ENCODE measurements at places on chromosomes 7 and 10.

DNA sequence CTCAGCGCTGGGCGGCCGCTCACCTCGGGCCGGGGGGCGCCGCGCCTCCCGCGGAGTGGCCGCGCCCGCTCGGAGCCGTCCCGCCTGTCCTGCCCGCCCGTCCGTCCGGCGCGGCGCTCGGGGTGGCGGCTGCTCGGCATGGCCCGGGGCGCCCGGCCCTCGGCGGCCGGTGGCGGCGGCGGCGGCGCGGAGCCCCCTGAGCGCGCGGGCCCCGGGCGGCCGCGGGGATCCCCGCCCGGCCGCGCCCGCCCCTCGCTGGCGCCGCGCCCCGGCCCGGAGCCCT is 338 bp downstream of the SDK1 start:
- DNase-seq = no peak

DNA sequence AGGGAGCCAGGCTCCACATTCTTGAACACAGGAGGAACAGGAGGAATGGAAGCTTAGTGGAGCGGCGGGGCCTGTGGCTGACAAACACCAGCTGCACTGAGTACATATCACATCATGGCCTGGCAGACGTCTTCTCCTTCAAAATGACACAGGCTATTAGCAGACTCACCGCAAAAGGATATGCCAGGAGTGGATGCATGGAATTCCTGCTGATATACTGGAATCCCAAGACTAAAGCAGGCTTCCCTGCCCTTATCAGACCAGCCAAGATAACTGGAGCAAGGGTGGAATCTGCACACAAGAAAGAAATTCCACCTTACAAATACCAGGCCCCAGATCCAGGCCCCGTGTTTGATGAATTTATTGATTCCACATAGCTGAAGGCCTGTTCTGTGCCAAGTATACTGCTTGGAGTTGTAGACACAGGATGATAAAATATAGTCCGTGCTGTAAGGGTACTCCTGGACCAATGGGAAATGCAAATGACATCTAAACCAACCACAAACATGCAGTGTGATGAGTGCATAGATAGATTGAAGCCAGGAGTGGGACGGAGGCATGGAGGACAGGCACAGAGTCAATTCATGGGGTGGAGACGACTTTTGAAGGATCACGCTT is 480.5 kb upstream of the ZMIZ1 start:
- no peak for DNase-seq

- DNase-seq = no peak
These were observed 93.8 kb downstream of the PRTFDC1 start for GRCh38 chr10:24858288-24859270.

DNA sequence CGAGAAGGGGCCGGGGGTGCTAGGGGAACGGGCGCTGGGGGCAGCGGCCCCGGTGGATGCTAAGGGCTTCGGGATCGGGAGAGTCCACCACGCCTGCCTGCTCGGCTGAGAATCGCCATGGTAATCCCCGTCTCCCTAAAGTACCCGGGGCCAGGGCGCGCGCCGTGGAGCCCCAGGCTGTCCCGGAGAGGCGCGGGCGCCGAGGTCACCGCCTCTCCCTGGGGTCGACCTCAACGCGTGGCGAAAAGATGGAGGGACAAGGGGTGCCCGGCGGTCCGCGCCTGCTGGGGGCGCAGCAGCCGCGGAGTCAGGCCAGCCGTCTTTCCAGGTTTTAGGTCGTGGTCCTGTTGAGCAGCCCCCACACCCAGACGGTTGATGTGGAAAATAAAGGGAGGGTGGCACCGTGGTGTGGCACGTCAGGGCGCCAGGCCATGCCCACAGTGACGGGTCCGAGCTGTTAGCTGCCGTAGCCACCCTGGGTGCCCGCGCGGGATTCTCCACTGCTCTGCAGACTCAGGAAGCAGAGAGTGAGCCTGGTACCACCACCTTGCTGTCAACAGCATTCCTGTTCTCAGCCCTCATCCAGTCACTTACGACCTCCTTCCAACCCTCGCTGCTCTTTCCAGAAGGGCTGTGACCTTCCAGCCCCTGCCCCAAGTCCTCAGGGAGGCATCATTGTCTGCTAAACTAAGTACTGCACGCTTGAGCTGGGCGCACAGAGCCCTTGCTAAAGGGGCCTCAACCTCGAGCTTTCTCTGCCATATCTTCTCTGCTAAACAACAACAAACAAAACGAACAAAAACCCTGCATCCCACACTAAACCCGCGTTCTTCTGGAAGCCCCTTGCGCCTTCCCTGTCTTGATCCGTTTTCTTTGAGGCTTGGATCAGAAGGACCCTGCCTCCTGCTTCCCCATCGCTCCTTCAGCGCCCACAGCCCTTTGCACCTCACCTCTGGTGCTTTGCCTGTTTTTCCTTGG is 666 bp downstream of the SMKR1 start:
- DNase-seq = no peak

DNA sequence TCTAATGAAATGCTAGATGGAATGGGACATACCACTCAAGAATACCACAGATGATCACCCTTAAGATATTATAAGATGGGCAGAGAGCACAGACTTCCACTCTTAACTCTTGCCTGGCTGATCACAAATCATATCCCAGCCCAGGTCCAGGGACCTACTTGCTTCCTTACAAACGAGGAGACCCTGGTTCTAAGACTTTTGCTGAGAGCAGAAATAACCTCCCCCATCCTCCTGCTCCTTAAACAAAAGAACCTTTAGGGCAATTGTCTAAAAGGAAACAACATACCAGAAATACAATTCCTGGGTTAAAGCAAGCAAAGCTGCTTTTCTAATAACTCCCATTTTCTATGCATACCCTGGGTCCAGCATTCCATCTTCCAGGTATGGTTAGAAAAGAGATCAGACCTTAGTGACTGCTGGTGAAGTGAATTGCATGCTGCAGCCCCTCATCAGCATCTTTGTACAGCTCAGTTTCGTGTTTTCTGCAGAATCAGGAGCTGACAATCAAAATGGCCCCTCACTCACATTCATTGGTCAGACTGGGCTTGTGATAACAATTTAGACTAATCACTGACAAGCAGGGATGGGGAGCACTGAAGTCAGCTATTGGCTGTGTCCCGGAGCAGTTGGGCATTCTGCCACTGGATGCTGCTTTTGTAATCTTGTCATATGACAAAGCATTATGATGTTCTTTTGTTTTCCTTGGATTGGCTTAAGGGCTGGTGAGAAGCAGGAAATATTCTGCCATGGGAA is 14.6 kb downstream of the IFIT3 start:
- DNase-seq = no peak

DNA sequence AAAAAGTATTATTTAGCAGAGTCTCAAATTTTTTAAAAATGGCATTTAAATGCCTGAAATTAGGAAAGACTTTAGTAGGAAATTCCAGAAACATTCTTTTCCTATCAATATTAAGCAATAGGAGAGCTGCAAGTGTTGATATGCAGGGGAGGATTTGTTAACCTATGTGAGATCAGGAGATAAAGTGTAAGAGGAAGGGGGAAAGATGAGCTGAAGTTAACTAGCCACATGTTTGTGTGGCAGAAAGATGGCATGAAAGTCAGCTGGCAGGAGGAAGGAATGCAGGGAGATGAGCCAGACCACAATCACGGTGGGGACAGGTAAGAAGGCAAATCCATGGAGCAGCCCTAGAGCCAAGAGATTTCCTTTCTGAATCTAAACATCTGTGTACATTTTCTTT is 303.6 kb downstream of the MAGI2 start:
- DNase-seq = no peak

DNA sequence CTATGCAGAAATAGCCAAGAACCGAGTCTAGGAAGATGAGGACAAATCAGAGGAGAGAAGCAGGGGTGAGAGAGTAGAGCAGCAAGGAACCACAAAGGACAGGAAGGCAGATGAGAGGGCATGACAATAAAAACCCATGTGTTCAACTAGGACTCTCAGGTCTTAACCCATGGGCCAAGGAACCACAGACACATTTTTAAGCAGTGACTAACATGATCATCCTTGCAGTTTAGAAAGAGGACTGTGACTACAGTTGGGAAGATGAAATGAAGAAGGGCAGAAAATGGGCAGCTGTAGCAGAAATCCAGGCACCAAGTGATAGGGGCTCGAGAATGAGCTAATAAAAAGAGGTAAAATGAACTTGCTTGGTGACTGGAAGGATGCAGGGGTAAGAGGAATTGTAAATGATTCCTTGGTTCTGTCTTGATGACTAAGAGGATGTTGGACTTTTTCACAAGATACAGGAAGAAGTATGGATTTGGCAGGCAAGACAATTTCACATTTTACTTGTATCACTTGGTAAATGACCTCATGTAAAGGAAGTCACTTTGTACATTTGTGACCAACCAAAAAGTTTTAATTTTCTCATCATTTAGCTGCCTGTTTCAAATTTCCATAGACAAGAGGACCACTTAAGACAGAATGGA is 22.8 kb downstream of the SGMS1 start:
- no peak for DNase-seq

DNA sequence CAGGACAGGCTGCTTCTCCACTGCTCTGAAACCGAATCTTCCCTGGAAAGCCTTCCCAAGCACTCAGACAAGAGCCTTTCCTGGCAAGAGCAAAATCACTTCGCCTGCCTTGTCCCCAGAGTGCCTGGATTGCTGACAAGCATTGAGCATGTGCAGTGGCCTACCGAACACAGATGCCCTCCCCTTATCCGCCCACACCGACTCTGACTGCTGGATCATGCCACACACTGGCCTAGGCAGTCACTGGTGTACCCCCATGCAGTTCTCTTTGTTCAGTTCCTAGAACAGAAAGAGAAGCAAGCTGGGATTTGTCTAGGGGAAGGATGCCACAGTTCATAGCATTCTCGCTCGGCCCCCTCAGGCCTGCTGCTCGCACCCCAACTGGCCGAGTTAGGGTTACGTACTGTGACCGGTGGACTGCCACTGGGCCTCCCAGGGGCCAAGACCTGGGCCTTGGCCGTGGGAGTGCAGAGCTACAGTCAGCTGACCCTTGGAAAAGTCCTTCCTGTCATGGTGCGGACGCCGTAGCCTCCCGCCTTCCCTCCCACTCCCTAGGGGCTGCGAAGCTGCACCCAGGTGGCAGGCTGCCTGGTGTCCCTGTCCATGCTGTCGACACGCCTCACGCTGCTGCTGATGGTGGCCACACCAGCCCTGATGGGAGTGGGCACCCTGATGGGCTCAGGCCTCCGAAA is 6.9 kb downstream of the ABCB8 start:
- DNase-seq = no peak

- no peak for DNase-seq
These were observed 67.1 kb downstream of the WDFY4 start for GRCh38 chr10:48751730-48752129.

- DNase-seq = no peak
These were observed 675.6 kb downstream of the MAGI2 start for GRCh38 chr7:78777829-78778228.

GRCh38 chr10:20257422-20257821 is 441.2 kb downstream of the PLXDC2 start:
- no peak for DNase-seq

- DNase-seq = no peak
These were observed 55.8 kb downstream of the LOXL4 start for GRCh38 chr10:98212196-98212595.

- no peak for DNase-seq
These were observed 43.8 kb upstream of the SEC61G start for GRCh38 chr7:54802841-54803240.

DNA sequence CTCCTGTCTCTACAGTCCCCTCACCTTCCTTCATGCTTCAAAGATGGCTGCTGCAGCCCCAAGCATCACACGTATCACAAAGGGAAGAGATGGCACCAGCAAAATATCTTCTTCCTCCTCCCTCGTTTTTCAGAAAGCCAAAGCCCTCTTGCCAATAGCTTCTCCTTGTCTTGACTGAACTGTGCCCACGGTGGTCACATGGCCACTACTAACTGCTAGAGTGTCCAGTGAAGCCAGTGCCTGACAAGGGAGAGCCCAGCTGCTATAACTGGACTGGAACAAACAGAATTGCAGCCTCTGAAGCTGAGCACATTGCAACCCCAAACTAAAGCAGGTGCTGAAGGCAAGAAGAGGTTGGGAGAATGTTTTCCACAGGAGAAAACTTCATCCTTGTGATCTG is 120.8 kb upstream of the RET start:
- DNase-seq = no peak

DNA sequence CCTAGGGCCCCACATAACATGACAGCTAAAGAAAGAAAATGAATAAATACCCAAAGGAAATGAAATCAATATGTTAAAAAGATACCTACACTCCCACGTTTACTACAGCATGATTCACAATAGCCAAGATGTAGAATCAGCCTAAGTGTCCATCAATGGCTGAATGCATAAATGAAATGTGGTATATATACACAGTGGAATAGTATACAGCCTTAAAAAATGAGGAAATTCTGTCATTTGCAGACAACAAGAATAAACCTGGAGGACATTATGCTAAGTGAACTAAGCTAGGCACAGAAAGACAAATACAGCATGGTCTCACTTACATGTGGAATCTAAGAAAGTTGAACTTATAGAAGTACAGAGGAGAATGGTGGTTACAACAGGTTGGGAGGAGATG is 102.9 kb downstream of the ST8SIA6 start:
- DNase-seq = no peak

DNA sequence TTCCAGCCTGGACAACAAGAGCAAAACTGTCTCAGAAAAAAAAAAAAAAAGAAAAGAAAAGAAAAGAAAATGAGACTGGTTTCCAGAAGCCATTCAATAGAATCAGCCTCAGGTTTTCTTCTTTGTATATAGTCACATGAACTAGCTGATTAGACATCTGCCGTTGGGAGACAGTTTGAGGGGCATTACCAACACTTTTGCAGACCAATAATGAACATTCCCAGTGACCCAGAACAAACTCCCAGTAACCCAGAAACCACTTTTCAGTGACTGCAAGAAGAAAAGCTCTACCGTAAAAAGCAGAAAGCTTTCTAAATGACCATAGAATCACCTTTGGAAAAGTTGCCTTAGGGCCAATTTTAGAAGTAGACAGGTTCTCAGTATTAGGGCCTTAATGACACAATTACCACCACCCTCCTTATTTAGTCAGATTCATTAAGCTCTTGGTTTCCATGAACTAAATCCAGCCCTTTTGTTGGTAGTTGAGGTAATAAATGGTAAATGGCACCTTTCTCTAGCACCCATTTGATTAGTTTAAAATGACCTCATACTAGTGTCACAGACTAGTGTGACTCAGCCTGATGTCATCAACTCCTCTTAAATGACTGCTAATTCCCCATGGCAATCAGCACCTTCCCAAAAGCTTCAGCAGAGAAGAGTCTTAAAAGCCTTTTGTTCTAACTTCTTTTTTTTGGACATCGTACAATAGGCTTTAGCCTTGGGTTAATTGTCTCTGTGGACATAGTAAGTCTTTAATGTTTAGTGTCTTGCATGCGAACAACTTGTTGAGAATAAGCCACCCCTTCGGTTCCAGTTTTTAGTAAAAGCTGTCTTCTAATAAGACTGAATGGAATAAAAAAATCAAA is 33.6 kb upstream of the XRCC2 start:
- no peak for DNase-seq
